ENCODE measurements at places on chromosomes 16 and 17. TPM values are rescaled to one million over a fixed set of nuclear protein-coding genes. Genes with fewer than 3 reads are reported as not detected.

DNA sequence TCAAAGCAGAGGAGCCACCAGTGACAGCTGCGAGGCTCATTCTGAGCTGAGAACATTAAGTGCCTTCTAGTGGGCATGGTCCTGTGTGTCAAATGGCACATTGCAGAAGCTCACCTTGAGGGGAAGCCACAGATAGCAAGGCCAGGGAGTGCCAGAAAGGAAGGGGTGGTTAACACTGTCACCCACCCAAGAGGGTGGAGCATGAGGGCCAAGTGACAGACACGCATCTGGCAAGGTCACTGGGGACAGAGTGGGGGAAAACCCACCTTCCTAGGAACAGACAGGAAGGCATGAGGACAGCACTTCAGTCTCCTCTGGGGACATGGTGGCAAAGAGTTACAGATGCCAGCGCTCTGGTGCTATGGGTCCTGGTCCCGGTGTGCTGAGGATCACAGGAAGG is 22.1 kb downstream of the NUBP1 start:
- H3K4me3 ChIP-seq = no peak overlapping the region
- DNase-seq = no peak
- H3K27ac ChIP-seq = no peak overlapping the region
- no peaks in the 10 kb centered on the region for H3K27me3 ChIP-seq
- no peaks in the 10 kb centered on the region for H3K4me1 ChIP-seq
- peaks cover 2% of the 10 kb centered on the region for H3K36me3 ChIP-seq

Gene RNF227
- total RNA-seq = 5.0 TPM

GRCh38 chr16:12304861-12305596 is 328.5 kb downstream of the SNX29 start:
- H3K27ac ChIP-seq = no peak overlapping the region
- H3K4me1 ChIP-seq = no peaks in the 10 kb centered on the region
- H3K36me3 ChIP-seq = no peaks in the 10 kb centered on the region
- no peak overlapping the region for H3K4me3 ChIP-seq
- no peak for DNase-seq

GRCh38 chr17:29190592-29191207 is 10.5 kb upstream of the MYO18A start:
- no peaks in the 10 kb centered on the region for H3K36me3 ChIP-seq
- no peak for DNase-seq
- H3K4me3 ChIP-seq = no peak overlapping the region
- H3K4me1 ChIP-seq = no peaks in the 10 kb centered on the region
- H3K27ac ChIP-seq = no peak overlapping the region
- no peaks in the 10 kb centered on the region for H3K27me3 ChIP-seq

DNA sequence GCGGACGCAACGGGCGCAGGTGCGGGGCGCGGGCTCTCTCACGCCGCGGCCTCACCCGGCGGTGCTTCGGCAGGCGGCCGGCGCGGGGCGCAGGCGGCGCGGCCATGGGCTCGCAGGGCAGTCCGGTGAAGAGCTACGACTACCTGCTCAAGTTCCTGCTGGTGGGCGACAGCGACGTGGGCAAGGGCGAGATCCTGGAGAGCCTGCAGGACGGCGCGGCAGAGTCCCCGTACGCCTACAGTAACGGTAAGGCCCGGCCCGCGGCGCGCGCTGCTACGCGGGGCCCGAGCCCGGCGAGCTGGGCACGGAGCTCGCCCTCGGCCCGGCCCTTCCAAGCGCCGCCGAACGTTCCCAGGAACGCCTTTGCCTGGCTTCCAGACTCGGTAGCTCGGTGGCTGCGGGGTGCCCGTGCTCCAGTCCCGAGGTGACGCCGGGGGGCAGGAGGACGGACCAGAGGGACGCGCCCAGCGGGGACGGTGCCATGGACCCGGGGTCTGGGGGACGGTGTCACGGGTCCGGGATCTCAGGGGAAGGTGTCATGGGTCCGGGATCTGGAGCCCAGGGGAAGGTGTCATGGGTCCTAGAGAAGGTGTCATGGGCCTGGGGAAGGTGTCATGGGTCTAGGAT is 435 bp downstream of the RAB40C start:
- H3K27ac ChIP-seq = peak overlapping the region; percentile 95
- no peak for DNase-seq
- no peaks in the 10 kb centered on the region for H3K36me3 ChIP-seq
- peak overlapping the region; percentile 62 for H3K4me3 ChIP-seq

GRCh38 chr16:57541754-57542435 is 548 bp upstream of the ADGRG5 start:
- H3K4me1 ChIP-seq = peaks cover 3% of the 10 kb centered on the region
- no peak for DNase-seq
- no peak overlapping the region for H3K27ac ChIP-seq
- H3K4me3 ChIP-seq = no peak overlapping the region
- H3K36me3 ChIP-seq = no peaks in the 10 kb centered on the region
